NCI-H1048 (cell line): ENCODE measurements at places on chromosomes 3 and 15.

- no peak for DNase-seq
Observed at GRCh38 chr3:32002561-32003368, 21.2 kb downstream of the ZNF860 start.

- DNase-seq, result no peak
Observed at GRCh38 chr3:10983219-10983916, 9.2 kb upstream of the SLC6A1 start.

- no peak for DNase-seq
Observed at GRCh38 chr3:125008766-125009165, 47.0 kb downstream of the HEG1 start.

GRCh38 chr3:118966700-118967099 lies 67.9 kb downstream of the IGSF11 start:
- DNase-seq, result no peak

DNA sequence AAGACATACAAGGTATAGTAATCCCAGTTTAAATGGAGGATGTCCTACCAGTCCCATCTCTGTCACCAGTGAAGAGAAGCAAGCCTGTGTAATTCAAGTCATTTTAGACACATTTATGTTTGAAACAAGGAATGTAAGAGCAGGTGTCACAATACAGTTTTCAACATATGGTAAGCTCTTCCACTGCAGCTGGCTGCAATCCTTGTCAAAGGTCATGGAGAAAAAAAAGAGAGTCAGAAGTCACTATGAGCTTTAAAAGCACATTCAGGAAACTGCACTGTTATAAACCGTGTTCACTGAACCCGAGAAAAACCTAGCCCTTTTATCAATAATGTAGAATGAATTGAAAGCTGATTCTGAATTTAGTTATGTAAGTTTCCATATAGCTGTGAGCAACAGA lies 206.4 kb downstream of the NAALADL2 start:
- DNase-seq, result no peak

GRCh38 chr15:87661454-87662355 lies 594.8 kb downstream of the NTRK3 start:
- DNase-seq, result no peak

DNA sequence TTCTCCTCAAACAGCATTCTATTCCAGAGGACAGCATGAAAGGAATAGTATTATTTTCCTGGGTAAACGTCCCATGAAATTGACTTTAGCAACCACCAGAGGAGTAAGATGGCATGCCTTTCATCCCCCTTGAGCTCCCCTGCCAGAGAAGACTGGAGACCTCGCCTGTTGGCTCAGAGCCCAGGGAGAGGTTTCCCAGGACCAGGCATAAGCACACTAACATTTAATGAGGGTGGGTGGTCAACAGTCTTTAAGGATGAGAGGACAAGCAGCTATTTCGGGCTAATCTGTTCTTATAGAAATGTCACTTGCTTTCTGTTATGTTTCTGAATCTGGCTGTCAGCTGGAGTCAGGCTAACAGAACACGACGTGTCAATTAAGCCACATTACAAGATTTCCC lies 390.5 kb downstream of the GABRG3 start:
- DNase-seq, result no peak

GRCh38 chr3:171788546-171789351 lies 21.5 kb downstream of the PLD1 start:
- peak; percentile 95 for DNase-seq

DNA sequence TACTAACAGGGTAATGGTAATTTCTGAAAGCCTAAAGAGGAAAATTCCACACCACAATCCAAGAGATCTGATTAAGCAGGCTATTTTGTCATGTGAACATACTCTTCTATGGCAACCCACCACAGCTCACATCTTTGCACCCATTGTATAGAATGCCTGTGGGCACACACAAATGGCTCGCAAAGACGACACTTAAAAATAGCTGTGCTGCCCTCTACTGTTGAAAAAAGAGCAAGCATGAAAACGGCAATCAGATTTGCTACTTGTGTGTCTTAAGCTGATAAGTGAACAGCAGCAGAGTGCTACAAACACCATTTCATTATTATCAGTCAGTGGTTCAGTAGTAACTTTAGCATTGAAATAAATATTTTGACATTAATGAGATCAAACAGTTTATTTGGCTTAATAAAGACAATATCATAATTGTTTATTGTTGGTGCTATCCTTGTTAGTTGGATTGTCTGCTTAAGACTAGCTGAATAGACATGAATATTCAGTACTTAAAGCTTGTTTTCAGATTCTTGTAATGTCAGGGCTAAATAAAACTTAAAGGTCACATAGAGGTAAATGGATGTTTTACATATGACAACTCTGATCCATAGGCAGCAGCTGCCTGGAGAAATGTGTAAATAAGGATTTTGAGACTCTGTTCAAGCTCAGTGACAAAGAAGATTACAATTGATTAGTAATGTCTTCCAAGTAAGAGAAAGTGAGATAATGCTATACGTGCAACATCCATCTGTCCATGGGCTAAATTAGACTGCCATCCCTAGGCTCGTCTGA lies 199.1 kb downstream of the LRRN1 start:
- DNase-seq, result no peak

- no peak for DNase-seq
Observed at GRCh38 chr3:39879581-39879980, 70.2 kb downstream of the MYRIP start.

- DNase-seq, result no peak
Observed at GRCh38 chr3:159608311-159608710, 380.3 kb upstream of the IL12A start.

GRCh38 chr15:57283774-57284503 lies 92.4 kb upstream of the CGNL1 start:
- DNase-seq, result no peak

DNA sequence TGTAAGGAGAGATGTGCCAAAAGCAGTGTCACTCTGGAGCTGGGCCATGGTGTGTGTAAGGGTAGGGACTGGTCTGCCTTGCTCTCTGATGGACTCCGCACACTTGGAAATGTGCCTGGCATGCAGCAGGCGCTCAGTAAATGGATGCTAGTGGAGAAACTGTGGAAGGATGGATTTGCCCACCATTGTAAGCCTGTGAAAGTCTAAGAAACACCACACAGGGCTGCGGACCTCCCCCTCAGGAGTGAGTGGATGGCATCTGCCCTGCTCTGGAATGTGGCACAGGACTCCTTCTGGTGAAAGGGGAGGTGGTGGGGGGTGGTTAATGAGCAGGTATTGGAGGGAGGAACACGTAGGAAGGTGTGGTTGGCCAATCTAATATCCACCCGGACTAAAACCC lies 62.2 kb upstream of the ACAN start:
- no peak for DNase-seq

DNA sequence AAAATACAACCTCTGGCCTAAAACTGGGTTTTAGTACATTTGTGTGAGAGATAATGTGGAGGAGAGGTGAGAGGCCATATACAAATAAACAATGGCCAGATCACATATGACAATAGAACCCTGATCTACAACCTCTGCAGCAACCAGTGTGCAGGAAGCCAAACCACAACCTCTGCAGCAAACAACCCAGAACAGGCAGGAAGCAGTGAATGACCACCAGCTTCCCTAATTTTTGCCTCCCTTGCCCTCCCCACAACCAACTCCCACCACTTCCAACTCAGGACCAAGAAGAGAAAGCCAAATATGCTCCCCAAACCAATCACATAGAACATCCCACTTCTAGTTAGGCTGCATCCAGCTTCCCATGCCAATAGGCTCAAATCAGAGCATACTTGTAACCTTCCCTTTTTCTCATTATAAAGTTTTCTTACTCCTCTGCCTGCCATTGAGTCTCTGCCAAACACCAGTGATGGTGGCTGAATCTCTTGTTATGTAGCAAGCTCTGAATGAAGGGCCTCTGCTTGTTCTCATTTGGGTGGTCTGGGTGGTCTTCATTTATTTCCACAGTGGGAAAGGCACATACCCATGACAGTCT lies 102.6 kb upstream of the GAP43 start:
- DNase-seq, result no peak

DNA sequence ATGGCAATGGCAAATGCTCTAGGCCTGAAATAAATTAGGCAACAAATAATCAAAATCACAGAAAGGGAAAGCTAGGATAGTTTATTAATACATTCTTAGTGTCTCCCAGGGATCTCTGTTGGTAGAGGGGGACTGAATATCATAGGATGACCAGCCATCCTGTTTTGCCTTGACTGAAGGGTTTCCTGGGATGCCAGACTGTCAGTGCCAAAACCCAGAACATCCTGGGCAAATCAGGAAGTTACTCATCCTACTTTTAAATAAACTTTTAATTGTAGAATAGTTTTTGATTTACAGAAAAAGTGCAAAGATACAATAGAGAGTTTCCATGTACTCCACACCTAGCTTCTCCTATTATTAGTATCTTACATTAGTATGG lies 21.8 kb upstream of the SIAH2 start:
- no peak for DNase-seq

DNA sequence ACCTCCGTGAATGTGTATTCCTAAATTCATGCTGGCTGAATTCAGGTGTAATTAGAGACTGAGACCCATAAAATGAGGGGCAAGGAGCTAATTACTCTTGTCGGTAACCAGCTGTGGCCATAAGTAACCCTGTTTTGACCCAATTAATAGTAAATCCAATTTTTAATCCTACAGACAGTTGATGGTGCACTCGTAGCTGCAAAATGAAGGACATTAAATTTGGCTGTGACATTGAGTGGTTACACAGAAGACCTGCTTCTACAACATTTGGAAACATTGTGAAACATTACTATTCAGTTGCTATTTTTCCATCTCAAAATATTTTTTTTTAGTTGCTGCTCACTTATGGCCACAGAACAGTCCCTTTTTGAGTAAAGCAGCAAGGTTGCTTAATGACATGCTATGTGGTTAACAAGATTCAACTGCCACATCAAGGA lies 33.0 kb downstream of the MBNL1 start:
- DNase-seq, result no peak

GRCh38 chr3:56005196-56005805 lies 463.0 kb downstream of the ERC2 start:
- no peak for DNase-seq

- no peak for DNase-seq
Observed at GRCh38 chr15:100244796-100245486, 96.8 kb downstream of the ADAMTS17 start.

DNA sequence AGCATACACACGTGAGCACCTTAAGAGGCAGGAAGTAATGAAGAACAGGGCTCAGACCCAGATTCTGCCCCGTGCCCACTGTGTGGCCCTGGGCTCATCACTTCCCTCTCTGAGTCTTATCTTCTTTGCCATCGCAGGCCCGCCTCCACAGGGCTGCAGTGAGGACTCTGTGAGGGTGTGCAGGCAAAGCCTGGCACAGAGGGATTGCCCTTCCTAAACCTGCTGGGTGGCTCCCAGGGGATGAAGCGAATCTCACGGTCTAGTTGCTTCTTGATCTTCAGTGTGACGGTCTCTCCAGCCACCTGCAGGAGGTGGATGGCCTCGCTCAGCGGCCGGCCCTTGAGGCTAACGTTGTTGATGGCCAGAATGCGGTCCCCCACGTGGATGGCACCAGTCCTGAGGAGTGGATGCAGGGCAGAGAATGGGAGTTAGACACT lies 32.8 kb downstream of the GRIP2 start:
- no peak for DNase-seq

- DNase-seq, result no peak
Observed at GRCh38 chr15:31598620-31599019, 272.0 kb downstream of the KLF13 start.

DNA sequence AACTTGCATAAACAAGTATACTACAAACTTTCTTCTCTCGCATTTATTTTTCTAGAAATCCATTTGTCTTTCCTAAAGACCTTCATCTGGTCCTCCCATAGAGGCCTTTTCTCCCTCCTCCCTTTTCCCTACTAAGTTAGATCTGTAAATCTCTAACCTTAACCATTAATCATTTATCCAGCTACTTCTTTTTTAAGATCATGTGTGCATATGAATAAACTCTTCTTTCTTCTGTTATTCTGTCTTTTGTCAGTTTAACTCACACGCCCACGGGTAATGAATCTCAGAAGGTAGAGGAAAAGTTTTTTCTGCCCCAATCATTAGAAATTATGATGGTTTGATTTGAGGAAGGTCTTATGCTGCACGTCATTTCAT lies 48.7 kb upstream of the FHIT start:
- no peak for DNase-seq

GRCh38 chr3:185176750-185177359 lies 24.0 kb upstream of the C3orf70 start:
- peak; percentile 5 for DNase-seq

GRCh38 chr3:56928379-56929068 lies 126.8 kb upstream of the ARHGEF3 start:
- no peak for DNase-seq

GRCh38 chr15:35445891-35446290 lies 100.1 kb downstream of the DPH6 start:
- no peak for DNase-seq

DNA sequence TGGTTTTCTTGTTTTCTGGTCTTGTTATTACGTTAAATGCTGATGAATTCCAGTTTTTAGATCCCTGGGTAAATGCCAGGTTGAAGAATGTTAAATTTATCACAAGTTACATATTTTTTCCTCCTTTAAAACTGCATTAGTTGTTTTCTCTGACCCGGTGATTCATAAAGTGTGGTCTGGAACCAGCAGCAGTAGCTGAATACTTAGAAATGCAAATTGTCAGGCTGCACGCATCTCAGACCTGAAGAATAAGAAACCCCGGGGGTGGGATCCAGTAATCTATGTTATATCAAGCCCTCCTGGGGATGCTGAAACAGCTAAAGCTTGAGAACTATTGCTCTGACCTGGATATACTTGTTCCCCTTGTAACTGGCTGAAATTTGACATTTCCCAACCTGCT lies 69.1 kb downstream of the PEX5L start:
- DNase-seq, result no peak

DNA sequence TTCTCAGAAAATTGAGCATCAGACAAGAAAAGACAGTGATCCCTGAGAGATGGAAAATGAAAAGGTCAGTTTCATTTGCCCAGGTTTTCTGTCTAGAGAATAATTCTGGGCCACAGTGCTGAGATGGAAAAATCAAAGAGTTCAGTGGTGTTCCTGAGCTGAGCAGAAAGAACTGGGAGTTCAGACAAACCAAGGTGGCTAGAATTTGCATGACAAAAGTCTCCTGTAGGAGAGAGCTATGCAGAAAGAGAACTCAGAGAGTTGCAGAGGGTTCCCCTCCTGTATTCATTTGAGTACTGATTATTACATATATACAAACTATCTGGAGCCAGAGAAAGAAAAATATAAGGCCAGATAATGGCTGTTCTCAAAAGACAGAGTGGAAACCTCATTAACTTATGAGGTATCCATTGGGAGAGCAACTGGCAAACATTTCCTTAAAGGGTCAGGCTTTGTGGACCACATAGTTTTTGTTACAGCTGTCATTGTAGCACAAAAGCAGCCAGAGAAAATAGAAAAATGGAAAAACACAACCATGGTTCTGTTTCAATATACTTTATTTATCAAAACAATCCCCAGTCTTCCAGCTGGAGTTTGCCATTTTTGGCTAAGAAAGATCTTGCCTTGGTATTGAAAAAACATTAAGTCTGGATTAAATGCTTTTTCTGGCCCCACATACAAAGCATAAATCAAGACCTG lies 1004.1 kb downstream of the TBL1XR1 start:
- no peak for DNase-seq
